ENCODE measurements at places on chromosomes 5 and 9. TPM values are rescaled to one million over a fixed set of nuclear protein-coding genes. Genes with fewer than 3 reads are reported as not detected.

DNA sequence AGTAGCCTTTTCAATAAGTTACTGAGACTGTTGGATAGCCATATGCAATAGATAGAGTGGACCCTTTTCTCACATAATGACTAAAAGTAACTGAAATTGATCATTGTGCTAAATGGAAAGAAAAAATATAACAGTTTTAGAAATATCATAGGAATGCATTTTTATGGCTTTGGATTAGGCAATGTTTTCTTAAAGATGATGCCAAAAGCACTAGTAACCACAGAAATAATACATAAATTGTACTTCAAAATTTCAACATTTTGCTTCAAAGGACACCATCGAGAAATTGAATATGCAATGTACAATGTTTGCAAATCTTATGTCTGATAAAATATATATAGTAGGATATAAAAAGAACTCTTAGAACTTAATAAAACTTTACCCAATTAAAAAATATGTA is 1267.5 kb upstream of the CDH9 start:
- no peak for DNase-seq

- DNase-seq, result peak; percentile 87
Observed at GRCh38 chr5:14144586-14145434, 1.7 kb downstream of the TRIO start.

DNA sequence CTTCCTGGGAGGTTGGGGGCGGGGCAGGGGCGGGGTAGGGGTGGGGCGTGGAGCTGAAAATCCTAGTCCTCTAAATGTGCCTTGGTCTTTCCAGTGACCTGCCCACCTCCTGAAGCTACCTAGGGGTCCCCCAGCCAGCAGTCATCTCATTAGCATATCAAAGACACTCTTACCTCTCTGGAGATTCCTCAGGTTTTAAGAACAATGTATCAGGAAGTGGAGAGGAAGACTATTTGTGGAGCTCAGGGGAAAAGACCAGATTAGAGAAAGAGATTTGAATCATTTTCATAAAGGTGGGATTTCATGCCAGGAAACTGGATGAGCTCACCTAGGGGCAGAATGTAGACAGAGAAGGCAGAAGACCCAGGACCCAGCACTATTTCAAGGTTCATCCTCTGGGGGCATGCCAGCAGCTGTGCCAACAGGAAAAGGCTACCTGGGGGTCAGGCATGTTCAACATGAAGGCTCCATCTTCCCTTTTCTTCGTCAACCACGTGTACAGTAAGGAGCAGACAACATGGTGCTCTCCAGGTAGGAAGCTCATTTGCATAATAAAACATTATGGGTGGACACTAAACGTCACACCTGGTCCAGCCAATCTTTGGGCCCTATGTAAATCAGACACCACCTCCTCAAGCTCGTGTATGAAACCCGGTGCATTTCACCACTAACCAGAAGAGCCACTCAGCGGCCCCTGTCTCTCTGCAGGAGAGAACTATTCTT is 6.9 kb downstream of the GMCL2 start:
- DNase-seq, result no peak

GRCh38 chr9:129071526-129072126 is 9.3 kb upstream of the DOLPP1 start:
- DNase-seq, result no peak

- DNase-seq, result no peak
Observed at GRCh38 chr9:90029386-90029785, 424.6 kb downstream of the GADD45G start.

GRCh38 chr5:143140492-143141203 is 262.8 kb downstream of the NR3C1 start:
- no peak for DNase-seq

- no peak for DNase-seq
Observed at GRCh38 chr9:16136451-16136850, 583.6 kb downstream of the CCDC171 start.

GRCh38 chr5:78899922-78900362 is 85.2 kb downstream of the ARSB start:
- no peak for DNase-seq

- DNase-seq, result no peak
Observed at GRCh38 chr5:152070591-152070990, 145.9 kb upstream of the GLRA1 start.

DNA sequence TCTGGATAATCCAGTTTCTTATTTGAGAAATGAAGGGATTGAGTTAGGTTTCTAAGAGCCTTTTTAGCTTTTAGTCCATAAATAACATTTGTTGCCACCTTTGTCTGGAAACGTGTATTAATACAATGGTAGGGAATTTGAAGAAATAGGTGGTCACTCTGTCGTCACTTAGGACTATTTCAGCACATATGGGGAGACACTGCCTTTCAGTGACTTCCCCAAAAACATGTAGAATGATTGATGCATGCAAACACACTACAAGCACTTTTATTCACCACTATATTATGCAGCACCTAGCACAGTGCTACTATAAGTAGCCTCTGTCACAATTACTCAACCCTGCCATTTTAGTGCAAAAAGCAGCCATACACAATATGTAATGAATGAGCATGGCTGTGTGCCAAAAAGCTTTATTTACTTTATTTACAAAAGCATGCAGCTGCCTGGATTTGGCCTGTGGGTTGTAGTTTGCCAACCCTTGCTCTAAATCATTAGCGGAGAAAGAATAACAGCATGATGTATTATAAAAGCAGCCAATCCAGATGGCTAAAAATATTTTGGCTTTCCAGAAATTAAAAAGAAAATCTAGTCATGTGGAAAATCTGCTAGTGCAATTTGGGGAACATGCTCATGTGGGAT is 154.2 kb upstream of the HMHB1 start:
- no peak for DNase-seq

- peak; percentile 87 for DNase-seq
Observed at GRCh38 chr5:139561655-139562451, 714 bp downstream of the UBE2D2 start.

GRCh38 chr9:100573655-100574260 is 4.1 kb upstream of the CAVIN4 start:
- DNase-seq, result no peak

DNA sequence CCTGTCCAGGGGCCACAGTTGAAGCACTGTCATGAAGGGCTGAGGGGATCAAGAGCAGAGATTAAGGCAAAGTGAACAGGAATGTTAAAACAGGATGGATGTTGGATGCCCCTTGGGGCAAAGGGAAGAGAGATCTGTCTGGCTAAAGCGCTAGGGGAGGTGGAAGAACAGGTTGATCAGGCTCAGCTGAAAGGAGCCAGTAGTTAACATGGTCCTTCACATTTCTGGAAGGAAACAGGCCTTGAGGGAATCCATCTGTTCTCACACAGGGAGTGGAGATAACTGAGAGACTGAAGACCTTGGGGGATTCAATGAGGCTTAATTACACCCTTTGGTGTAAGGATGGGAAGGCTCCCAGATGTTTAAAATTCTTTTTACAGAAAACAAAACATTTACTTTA is 5.8 kb downstream of the HAPLN1 start:
- no peak for DNase-seq

DNA sequence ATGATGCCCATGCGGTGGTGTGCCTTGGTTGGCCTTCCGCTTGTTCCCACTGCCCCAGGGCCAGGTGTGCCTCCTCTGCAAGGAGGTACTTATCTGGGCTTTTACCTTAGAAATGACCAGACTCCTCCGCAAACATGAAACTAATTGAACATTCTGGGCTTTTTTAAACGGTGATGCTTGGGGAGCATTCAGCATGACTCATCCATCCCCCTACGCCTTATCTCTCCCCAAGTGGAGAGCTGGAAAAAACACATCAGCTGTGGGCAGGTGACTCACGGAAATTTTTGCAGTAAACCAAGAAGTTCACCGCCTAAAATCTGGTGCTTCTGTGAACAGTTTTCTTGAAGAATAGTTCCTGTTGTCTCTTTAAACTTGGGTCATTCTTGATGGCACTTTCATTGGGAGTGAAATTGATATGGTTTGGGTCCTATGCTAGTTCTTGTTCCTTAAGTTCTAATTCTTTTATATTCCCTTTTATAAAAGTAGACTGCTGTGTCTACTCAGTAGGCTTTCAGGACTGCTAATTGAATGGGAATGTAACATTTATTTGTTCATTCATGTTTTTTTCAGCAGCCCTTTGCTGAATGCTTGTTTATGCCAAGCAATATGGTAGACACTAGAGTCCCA is 39.6 kb downstream of the SFXN1 start:
- DNase-seq, result no peak

DNA sequence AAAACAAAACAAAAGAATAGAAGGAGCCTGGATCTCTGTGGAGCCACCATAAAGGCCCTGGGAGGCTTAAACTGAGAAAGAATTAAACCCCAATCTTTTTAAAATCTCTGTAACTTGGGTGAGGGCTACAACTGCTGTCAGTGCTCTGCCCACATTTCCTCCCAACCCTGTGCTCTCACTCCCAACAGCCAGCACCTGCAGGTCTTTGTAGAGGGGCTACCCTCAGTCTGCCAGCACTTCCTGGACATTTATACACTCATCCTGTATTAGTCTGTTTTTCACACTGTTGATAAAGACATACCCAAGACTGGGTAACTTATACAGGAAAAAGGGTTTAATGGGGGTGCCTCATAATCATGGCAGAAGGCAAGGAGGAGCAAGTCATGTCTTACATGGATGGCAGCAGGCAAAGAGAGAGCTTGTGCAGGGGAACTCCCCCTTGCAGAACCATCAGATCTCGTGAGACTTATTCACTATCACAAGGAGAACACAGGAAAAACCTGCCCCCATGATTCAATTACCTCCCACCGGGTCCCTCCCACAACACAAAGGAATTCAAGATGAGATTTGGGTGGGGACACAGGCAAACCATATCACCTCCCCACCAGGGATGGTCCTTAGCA is 47.4 kb downstream of the SCAI start:
- DNase-seq, result no peak

ZNF454 gene
- 3.4 TPM for total RNA-seq

ALDH7A1 gene
- total RNA-seq, result 27.9 TPM

MEIKIN gene
- not detected for total RNA-seq

QRFP gene
- not detected for total RNA-seq

ARL14EPL gene
- not detected for total RNA-seq

OR2V2 gene
- total RNA-seq, result not detected

TMEM252 gene
- not detected for total RNA-seq

CD72 gene
- total RNA-seq, result 4.2 TPM

All from posterior vena cava (tissue), 2 donors.